ENCODE measurements at places on chromosomes 1 and 21. TPM values are rescaled to one million over a fixed set of nuclear protein-coding genes. Genes with fewer than 3 reads are reported as not detected.

The CENPF gene
- 6.3 TPM for total RNA-seq

The DENND2D gene
- total RNA-seq: 8.9 TPM

The PLEKHO1 gene
- total RNA-seq: 40.0 TPM

The NEGR1 gene
- 2.9 TPM for total RNA-seq

The PYHIN1 gene
- total RNA-seq: not detected

The CENPL gene
- total RNA-seq: 3.9 TPM

The SPAG17 gene
- not detected for total RNA-seq

The ENO1 gene
- total RNA-seq: 886 TPM

The ALX3 gene
- not detected for total RNA-seq

The KRTAP10-11 gene
- not detected for total RNA-seq

The TPTE gene
- not detected for total RNA-seq

The CSF1 gene
- 38.9 TPM for total RNA-seq

The KCNE2 gene
- total RNA-seq: not detected

The COL9A2 gene
- 4.3 TPM for total RNA-seq

The CR2 gene
- not detected for total RNA-seq

The LCE1C gene
- not detected for total RNA-seq

The RGS18 gene
- not detected for total RNA-seq

All from bronchial smooth muscle cell (primary cell).